Activated T-helper 17 cell treated with anti-CD3 and anti-CD28 coated beads, Interleukin-2, amount 50 U/mL, for 72 hours (primary cell): ENCODE measurements at places on chromosomes 12 and 14.

DNA sequence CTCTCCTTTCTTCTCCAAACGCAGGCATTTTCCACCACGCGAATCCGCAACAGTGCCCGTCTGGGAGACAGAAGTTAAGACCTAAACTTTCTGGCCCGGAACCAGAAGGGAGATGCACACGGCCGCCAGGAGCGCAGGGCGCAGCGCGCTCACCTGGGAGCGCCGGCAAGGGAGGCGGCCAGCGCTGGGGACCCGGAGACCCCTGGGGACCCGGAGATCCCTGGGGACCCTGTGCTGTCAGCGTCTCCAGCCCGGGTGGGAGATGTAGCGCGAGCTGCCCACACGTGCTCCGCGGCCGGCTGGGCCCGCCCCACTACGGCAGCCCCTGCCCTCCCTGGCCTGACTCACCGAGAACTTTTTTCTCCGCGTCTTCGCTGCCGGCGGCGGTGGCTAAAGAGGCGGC is 620 bp downstream of the YBX3 start:
- ATAC-seq: peak; percentile 80

DNA sequence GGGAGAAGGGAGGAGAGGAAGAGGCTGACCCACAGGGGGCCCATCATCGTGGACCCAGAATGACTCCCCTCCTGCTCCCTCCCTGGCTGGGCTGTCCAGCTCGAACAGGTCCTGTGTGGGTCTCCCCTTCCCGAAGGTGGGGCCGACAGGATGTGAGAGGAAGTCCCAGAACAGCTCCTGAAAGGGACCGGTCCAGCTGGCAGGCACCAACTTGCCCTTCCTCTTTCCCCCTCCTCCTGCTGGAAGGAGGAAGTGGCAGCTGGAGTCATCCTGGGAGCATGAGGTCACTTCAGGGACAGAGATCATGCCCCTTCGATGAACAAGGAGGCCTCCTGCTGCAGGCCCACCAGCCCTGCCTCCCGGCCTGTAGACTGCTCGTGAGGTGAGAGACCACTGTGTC is 35.0 kb upstream of the BEGAIN start:
- no peak for ATAC-seq

DNA sequence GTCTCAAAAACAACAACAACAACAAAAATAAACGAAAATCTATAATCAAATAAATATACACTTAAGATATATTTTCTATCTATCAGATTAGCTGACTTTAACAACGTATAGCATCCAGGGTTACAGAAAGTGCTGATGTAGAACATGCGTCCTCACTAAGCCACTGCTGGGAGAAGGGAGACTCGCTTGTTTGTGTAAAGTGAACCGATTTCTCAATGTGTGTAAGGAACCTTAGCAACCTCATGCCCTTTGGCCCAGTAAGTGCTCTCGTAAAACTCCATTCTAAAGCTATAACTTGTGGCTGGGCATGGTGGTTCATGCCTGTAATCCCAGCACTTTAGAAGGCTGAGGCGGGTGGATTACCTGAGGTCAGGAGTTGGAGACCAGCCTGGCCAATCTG is 23.8 kb downstream of the NFKBIA start:
- no peak for ATAC-seq

- peak; percentile 87 for ATAC-seq
These were observed 5.5 kb upstream of the G2E3 start for GRCh38 chr14:30553311-30553989.

GRCh38 chr12:124571556-124571955 is 4.1 kb upstream of the NCOR2 start:
- ATAC-seq: no peak

- no peak for ATAC-seq
These were observed 22.4 kb downstream of the DDX47 start for GRCh38 chr12:12835378-12836146.

GRCh38 chr12:110826592-110827200 is 20.1 kb upstream of the CCDC63 start:
- peak; percentile 98 for ATAC-seq

DNA sequence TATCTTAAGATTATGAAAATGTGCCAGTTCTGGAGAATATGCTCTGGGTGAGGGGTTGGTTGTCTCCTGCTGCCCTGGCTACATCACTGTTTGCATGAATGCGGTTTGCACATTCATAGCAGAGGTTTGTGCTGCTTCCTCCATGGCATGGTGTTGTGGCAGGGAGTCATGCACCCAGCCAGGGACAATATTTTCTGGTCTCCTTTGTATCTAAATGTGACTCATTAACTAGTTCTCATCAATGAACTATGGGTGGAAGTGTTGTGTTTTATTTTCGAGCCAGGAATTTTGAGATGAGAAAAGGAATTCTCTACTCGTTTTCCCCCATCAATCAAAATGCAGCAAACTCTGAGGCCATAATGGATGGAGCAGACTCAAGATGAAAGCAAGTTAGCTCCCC is 527.3 kb downstream of the SNAPC1 start:
- no peak for ATAC-seq

DNA sequence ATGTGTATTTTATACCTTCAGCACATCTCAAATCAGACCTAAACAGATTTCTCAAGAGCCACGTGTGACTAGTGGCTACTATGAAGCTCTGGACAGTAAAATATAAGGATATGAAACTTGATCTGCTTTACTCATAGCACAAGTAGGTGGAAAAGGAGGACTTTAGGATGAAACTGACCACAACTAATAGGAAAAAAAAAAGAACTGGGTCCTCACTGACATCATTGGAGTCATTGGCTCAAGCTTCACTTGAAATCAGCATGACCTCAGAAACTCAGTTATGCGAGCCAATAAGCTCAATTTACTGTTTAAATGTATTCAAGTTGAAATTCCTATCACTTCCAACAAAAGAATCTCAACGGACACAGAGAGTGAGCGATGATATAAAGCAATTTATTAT is 34.1 kb upstream of the CIT start:
- ATAC-seq: no peak

DNA sequence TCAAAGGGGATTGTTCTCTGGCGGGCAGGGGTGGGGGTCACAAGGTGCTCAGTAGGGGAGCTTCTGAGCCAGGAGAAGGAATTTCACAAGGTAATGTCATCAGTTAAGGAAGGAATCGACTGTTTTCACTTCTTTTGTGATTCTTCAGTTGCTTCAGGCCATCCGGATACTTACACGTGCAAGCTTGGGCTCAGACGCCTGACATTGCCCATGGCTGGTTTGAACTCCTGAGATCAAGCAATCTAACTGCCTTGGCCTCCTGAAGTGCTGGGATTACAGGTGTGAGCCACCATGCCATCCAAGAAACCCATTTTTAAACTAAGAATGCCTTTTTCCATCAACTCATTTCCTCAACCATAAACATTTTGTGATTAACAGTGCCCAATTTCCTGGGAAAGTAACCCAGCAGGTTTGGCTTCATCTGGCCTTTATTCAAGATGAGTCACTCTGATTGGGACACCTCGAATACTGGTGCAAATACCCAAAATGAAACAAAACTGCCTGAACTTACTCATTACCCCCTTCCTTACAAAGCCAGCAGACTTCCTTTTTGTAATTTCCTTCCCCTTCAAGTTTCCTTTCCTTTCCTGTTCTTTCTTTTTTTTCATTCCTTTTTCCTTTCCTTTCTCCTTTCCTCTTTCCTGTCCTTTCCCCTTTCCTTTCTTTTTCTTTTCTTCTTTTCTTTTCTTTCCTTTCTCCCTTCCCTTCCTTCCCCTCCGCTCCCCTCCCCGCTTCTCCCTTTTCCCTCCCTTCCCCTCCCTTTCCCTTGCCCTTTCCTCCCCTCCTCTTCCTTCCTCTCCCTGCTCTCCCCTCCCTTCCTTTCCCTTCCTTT is 10.2 kb upstream of the RNASE10 start:
- ATAC-seq: peak; percentile 88

GRCh38 chr12:1773937-1774655 is 46.3 kb upstream of the LRTM2 start:
- ATAC-seq: no peak

DNA sequence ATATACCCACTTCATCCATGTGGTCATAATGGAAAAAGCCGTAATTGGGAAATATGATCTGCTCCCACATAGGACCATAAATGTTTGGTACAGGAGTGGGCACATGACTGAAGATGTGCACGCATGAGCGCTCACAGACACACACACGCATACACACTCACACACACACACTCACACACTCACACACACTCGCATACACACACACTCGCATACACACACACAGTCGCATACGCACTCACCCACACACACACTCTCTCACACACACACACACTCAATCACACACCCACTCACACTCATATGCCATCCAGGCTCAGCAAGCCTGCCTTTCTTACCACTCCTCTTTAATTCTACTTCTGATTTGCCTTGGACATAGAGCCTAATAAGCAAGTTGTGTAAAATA is 45.6 kb upstream of the EGLN3 start:
- ATAC-seq: no peak

GRCh38 chr14:50321009-50321660 is 9.0 kb downstream of the DMAC2L start:
- peak; percentile 95 for ATAC-seq

- ATAC-seq: no peak
These were observed 31.6 kb downstream of the ACACB start for GRCh38 chr12:109147954-109148353.

DNA sequence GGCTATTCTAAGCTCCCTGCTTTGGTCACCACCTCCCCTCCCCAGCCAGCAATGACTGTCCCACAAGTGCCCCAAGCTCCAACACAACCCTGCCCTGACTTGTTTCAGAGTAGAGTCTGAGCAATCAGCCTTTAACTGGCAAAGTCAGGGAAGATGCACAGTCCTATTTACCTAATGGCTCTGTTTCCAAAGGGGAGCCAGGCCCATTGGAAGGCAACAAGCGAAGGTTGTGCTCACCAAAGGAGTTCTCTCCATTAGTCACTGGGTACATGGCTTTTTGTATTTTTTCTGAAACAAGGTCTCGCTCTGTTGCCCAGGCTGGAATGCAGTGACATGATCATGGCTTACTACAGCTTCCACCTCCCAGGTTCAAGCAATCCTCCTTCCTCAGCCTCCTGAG is 267.1 kb upstream of the CRY1 start:
- ATAC-seq: no peak

DNA sequence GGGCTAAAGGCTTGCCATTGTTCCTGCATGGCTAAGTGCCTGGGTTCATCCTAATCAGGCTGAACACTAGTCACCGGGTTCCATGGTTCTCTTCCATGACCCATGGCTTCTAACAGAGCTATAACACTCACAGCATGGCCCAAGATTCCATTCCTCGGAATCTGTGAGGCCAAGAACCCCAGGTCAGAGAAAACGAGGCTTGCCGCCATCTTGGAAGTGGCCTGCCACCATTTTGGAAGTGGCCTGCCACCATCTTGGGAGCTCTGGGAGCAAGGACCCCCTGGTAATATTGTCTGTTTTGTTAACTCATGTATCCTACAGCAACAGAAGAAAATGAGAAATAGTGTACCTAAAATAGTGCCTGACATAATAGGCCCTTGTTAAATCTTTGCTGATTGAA is 92.7 kb downstream of the ADAMTS20 start:
- no peak for ATAC-seq

DNA sequence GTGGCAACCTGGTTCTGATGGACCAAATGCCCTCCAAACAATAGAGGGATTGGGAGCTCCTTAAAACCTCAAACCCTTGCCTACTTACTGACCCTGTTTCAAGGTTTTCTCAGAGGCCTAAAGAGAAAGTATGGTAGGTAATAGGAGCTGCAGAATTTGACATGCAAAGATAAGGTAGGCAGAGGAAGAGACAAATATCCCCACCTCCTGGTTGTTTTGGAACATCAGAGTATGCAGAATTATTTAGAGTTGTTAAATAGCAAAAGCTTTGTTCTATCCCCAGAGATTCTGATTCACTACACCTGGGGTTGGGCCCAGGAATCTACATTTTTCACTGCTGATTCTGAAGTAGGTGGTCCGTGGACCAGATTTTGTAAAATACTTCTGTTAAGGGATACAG is 421.2 kb downstream of the SOX5 start:
- ATAC-seq: no peak

DNA sequence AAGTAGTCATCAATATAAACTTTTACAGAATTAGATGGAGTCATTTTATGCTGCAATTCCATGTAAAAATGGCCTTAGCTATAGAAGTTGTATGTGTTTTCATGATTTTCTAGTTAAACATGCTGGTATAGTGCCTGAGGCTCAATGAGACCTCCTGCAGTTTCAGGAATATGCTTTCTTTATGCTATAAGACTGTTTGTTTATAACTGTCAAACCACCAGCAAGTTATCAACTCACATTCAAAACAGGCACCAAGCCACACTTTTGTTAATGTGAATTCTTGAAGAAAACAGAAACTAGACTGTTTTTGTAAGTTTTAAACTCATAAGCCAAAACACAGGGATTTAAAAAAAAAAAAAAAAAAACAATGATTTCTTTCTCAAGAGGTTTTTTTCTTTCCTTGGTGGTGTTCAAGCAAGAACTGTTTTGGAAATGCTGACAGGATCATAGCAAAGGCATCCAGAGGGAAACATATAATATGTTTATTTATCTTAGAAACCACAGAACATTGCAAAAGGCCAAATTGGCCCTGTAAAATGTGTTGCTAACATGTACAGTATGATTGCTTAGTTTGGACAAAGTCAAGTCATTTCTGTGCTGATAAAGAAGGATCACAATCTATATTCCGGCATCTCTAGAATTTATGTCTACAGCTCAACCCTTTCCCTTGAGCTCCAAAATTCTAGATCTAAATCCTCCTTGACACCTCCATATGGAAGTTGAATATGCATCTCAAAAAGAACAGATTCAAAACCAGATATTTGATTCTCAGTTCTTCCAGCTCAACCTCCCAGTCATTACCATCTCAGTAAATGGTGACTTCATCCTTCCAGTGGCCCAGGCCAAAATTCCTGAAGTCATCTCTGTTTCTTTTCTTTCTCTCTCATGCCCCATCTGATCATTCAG is 29.0 kb upstream of the LUM start:
- ATAC-seq: no peak

DNA sequence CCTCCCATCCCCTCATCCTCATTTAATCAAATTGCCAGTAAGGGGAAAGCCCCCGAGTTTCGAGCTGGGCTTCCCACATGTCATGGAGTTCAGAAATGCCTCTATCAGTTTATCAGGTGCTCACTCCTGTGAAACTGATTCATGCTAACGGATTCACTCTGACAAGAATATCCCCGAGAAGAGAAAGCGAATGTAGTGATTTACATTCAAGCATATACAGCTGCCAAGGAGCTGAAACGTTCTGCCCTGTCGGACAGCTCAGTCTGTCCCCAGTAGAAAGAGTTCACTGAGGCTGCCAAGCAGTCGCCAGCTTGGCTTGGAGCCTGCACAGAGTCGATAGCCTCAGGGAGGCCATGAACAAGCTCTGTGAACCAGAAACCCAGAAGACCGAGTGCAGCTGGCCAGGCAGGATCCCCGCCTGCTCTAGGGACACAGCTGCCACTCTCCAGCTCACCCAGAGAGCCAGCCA is 88.4 kb downstream of the TMCC3 start:
- peak; percentile 59 for ATAC-seq

DNA sequence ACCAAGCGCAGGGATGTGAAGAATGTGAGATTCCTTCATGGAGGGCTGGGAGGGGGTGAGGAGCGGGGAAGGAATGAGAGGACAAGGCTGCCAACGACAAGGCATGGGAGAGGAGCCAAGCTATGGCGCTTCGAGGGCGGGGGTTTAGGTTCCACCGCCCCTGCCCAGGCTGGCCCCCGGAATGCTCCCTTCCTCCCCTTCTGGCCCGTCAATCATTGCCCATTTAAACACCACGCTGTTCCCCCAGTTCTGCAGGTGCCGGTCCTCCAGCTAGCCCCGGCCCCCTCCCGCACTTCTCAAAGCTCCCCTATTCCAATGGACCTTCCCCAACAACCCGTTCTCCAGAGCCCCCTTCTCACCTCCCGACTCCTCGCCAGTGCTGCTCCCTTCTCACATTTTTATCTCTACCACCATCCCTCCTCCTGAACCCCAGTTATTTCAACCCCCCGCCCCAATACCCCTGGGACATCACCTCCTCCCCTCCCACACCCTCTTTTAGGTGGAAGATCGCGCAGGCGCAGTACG is 428 bp downstream of the RNF41 start:
- peak; percentile 35 for ATAC-seq
